ENCODE measurements at places on chromosomes 1 and 21.

DNA sequence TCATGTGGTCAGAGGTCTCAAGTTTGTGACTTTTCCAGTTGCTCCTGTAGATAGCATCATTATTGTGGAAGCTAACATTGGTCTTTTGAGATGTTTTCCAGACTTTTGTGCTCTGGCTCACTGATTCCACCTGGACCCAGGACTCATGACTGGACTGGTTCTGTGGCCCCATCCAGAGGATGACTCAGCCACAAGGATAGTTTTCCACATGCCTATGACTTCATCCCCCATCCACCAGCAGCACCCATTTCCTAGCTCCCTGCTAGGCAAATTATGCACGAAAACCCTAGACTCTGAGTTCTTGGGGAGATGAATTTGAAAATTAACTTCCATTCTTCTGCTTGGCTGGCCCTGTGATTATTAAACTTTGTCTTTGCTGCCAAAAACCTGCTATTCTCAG, 949.3 kb downstream of the MRPL39 start:
- DNase-seq = no peak

DNA sequence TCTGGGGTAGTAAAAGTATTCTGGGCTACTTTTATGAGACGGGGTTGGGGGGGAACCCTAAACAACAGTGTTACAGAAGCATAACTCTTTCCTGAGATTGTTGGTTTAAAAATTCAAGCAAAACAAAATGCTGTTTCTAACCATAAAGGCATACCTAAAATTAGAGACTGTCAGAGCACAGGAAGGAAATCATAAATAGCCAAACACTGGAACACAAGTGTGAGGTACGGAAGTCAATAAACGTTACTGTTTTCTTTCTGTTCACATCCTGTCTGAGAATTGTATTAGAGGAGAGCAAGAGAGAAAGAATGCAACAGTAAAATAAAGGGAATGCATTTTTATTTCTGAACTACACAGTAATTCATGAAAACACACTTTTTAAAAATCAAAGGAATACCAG, 42.8 kb upstream of the IL12RB2 start:
- DNase-seq = no peak

DNA sequence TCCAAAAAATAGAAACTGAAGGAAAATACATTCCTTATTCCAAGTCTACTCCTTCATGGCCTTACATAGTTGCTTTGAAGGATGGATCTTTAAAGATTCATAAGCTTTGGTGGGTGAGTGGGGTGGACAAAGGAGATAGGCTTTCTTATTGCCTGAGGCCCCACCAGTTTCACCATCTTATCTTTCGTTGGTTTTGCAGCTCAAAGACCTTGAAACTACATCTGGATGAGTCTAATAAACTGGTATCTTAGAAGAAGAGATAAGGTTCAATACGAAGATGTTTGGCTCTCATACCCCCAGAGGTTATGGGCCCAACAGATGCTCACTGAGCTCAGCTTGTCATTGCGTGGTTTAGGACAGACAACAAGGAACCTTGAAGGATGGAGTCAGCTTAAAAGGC, 201.5 kb downstream of the HS2ST1 start:
- no peak for DNase-seq

- DNase-seq = no peak
Measured at GRCh38 chr1:32766328-32766972, 50.7 kb downstream of the YARS1 start.

- DNase-seq = no peak
Measured at GRCh38 chr21:39673736-39674135, 61.0 kb downstream of the B3GALT5 start.

- DNase-seq = no peak
Measured at GRCh38 chr1:59704716-59705115, 110.0 kb upstream of the HOOK1 start.

DNA sequence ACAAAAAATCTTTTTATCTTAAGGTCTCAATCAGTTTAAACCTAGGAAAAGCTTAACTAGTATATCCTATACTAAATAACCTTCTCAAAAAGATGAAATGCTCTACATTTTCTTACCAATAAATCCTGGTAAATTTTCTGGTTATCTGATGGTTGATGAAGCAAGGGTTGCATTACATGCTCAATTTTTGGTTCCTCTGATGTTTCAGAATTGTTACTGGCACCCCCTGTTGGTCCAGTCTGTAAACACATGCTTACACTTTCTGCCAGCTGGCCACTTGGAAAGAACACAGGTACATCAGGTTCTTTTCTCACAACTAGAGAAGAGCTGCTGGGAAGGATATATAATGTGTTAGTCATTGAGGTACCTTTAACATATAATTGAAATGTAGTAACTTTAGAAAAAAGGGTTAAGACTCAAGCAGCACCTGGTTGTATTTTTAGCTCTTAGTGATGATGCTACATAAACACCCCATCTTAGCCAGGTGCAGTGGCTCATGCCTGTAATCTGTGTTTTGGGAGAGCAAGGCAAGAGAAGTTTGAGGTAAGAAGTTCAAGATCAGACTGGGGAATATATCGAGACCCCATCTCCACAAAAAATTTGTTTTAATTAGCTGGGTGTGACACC, 30.9 kb upstream of the TAL1 start:
- DNase-seq = no peak

- DNase-seq = no peak
Measured at GRCh38 chr1:6870086-6870485, 84.8 kb downstream of the CAMTA1 start.

- no peak for DNase-seq
Measured at GRCh38 chr1:207644166-207644851, 624 bp upstream of the CR1L start.

DNA sequence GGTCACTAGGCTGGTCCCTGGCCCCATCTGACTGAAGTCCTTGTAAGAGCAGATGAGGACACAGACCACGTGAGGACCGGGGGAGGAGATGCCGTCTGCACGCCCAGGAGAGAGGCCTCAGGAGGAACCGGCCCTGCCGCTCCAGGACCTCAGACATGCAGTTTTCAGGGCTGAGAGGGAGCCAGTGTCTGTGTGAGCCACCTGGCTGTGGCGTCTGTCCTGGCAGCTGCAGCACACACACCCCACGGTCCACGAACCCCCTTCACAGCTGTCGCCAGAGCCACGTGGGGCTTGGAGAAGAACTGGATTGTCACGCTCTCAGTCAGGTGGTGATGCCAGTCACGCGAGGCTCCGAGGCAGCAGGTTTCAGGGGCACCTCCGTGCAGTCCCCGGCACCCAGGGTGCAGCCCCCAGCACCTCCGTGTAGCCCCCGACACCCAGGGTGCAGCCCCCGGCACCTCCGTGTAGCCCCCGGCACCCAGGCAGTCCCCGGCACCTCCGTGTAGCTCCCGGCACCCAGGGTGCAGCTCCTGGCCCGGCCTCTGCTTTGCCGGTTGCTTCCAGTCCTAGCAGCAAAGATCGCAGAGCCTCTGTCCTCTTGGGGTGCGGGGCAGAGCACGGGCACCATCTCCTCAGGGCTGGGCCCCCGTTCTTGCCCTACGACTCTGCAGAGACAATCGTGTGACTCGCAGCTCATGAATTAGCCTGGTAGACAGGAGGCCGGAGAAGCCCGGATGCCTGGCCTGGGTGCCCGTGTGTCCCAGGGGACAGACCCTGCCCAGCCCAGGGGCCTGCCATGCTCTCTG, 19.0 kb upstream of the SUMO3 start:
- DNase-seq = no peak

DNA sequence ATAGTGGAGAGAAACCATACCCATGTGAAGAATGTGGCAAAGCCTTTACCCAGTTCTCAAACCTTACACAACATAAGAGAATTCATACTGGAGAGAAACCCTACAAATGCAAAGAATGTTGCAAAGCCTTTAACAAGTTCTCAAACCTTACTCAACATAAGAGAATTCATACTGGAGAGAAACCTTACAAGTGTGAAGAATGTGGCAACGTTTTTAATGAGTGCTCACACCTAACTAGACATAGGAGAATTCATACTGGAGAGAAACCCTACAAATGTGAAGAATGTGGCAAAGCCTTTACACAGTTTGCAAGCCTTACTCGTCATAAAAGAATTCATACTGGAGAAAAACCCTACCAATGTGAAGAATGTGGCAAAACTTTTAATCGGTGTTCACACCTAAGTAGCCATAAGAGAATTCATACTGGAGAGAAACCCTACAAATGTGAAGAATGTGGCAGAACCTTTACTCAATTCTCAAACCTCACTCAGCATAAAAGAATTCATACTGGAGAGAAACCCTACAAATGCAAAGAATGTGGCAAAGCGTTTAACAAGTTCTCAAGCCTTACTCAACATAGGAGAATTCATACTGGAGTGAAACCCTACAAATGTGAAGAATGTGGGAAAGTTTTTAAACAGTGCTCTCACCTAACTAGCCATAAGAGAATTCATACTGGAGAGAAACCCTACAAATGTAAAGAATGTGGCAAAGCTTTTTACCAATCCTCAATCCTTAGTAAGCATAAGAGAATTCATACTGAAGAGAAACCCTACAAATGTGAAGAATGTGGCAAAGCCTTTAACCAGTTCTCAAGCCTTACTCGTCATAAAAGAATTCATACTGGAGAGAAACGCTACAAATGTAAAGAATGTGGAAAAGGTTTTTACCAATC, 80.0 kb downstream of the JMJD4 start:
- DNase-seq = no peak

DNA sequence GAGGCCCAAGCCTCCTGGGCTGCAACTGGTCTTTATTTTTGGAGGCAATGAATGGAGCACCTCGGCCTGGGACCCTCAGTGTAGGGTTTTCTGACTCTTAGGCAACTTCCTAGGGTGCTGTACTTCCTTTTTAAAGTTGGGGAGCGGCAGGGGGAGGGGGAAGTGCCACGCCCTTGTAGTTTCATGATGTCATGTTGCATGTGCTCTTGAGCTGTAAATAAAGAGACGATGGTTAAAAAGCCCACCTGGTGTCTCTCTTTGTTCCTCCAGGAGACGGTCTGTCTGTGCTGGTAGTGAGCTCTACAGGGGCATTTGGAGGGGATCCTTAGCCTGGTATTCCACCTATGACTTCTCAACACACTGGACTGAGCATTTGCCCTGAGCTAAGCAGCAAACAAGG, 10.3 kb upstream of the AGTRAP start:
- DNase-seq = no peak

GRCh38 chr1:230857822-230858221, 10.5 kb downstream of the C1orf198 start:
- no peak for DNase-seq

- no peak for DNase-seq
Measured at GRCh38 chr1:112998592-112999235, 42.7 kb upstream of the SLC16A1 start.

GRCh38 chr1:166063701-166064100, 103.1 kb downstream of the FAM78B start:
- DNase-seq = no peak

GRCh38 chr1:86928819-86929218, 14.4 kb downstream of the HS2ST1 start:
- no peak for DNase-seq

GRCh38 chr1:37360011-37360410, 114.4 kb upstream of the ZC3H12A start:
- DNase-seq = no peak

GRCh38 chr1:98452162-98452561, 209.4 kb upstream of the SNX7 start:
- no peak for DNase-seq

DNA sequence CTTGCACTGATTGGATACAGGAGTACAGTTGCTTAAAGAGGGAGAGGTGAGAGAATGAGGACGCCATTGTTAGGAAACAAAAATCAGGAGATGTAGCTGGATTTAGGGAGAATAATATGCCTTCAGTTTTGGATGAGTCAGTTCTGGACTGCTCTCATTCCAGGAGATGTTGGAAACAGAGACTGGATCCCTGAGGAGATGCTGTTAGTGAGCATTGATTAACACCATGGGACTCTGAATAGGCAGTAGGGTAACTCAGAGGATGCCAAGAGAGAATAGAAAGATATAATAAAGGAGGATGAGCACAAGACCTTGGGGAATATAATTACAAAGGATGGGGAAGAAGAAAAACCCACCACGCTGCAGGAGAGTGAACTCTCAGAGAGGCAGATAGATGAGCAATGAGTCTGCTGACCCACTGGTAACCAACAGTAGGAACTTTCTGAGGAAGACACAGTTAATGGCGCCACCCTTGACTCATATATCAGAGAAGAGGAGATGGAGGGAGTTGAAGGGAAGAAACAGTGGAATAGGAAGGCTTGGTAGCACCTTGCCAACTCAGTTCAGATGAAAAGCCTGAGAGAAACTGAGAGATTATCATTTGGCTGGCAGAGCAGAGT, 10.5 kb downstream of the KCNJ15 start:
- no peak for DNase-seq

DNA sequence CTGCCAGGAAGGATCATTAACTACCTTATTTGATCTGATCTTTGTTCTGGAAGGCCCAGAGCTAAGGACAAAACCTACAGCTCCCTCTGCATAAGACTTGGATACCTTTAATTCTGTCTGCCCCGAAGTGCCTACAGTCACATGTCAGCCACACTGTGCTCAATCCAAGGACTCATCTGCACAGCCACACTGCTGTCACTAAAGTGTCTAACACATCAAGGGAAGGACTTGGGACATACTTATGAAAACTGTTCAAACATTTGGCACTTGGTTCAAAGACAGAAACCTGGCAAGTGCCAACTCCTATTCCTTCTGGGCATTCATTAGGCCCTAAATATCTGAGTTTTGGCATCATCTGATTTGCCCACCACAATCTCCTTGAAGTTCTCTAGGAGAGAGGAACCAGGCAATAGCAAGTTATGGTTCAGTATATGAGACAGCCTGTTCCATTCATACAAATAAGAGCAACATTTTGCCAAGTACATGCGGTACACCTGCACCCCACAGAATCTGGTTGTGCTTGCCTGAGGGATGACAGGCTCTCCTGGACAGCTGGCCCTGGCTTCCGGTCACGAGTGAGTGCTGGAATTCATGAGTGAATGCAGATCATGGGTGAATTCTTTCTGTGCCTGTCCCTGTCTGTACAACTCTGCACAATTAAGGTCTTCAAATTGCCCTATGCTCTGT, 105.9 kb downstream of the KCNK1 start:
- DNase-seq = no peak

DNA sequence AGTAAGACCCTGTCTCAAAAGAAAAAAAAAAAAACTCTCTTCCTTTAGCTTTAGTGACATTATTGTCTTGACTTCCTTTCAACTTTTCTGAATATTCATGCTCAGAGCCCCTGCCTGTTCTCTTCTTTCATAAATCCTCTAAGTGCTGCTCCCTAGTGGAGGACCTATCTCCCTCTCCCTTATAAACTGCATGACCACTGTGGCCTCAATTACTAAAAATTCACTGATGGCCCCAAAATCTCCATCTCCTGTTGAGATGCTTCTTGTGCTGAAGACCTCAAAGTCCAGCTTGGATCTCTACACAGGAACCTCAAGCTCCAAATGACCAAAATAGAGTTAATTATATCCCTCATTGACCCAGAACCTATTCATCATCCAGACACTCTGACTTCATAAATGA, 7.8 kb downstream of the ITLN1 start:
- no peak for DNase-seq

DNA sequence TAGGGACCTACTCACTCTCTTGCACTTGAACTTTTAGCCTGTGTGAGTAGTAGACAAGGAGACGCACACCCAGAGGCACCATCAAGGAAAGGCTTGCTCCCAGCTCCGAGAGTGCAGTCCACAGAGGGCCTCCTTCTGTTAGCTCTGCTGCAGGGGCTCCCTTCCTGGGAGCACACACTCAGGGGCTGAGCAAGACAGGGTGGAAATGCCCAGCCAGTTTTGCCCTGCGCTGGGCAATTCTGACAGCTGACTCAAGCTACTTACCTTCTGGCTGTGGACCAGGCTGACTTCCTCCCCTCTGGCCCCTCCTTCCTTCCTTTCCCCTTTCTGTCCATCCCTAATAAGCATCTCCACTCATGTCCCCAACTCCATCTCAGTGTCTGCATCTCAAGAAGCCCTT, 449.1 kb downstream of the PTPRU start:
- no peak for DNase-seq

GRCh38 chr1:8133657-8134430, 107.7 kb upstream of the ERRFI1 start:
- DNase-seq = no peak

All from activated naive CD8-positive, alpha-beta T cell treated with anti-CD3 and anti-CD28 coated beads, Interleukin-2, amount 50 U/mL, for 16 hours (primary cell).